ENCODE measurements at places on chromosomes 12 and 14. TPM values are rescaled to one million over a fixed set of nuclear protein-coding genes. Genes with fewer than 3 reads are reported as not detected.

The TOGARAM1 gene
- total RNA-seq: 34.2 TPM

The LPAR5 gene
- 14.6 TPM for total RNA-seq

The HOXC5 gene
- total RNA-seq: not detected

The ANHX gene
- not detected for total RNA-seq

The DPPA3 gene
- total RNA-seq: not detected

The CLEC4D gene
- total RNA-seq: not detected

The GPRC5D gene
- not detected for total RNA-seq
